Vagina (tissue), 2 donors: ENCODE measurements at places on chromosomes 16 and 17.

DNA sequence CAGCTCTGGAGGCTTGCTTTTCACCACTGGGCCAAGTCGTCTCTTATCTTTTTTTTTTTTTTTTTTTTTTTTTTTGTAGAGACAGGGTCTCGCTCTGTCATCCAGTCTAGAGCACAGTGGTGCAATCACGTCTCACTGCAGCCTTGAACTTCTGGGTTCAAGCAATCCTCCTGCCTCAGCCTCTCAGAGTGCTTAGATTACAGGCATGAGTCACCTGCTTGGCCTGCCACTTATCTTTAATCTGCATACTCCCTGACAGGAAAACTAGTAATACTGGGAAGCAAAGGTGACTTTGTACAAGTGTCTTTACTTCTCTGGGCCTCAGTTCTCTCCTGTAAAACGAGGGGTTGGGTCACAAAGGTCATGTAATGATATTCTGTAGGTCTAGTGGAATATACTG, 15.0 kb downstream of the NTN1 start:
- no peaks in the 10 kb centered on the region for H3K4me1 ChIP-seq
- no peaks in the 10 kb centered on the region for H3K36me3 ChIP-seq
- DNase-seq: peak; percentile 6
- no peaks in the 10 kb centered on the region for H3K27me3 ChIP-seq
- no peak overlapping the region for H3K27ac ChIP-seq

DNA sequence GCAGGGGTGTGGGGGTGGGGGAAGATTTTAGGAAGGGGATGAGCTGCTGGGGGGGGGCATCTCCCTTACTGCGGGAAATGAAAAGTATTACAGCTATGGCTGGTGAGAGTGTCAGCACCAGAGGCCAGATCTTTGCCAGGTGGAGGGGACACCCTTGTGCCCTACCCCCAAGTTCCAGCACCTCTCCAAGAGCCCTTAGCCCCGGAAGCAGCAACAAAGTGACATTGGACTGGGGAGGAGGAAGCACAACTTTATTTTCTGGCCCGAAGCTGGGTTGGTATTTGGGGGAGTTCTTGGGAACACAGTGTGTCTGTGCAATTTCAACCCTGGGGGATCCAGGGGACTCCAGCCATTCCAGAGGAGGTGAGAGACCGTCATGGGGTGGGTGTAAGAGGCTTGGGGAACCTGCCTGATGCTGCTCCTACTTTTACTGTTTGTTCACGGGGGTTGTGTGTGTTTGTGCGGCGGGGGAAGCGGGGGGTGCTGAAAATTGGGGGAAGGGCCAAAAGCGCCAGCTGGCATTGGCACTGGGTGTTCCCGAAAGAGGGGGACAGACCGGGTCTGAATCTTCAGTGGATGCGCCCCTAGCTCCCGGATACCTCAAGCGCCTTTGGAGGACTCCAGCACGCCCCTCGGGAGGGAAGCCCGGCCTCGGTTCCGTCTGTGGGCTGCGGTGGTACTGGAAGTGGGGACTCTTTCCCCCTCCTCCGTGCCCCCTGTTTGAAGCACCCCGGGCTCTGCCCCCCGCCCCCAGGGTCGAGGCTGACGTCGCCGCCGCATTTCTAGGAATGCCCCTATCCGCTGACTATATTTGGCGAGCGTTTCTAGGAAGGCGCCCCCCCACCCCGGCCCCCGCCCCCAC, 230.3 kb downstream of the MRTFB start:
- no peak for DNase-seq
- H3K27me3 ChIP-seq: no peaks in the 10 kb centered on the region
- peaks cover 34% of the 10 kb centered on the region for H3K4me1 ChIP-seq
- peak overlapping the region; percentile 99 for H3K4me3 ChIP-seq

GRCh38 chr17:68087851-68088250, 52.3 kb downstream of the KPNA2 start:
- H3K4me1 ChIP-seq: peaks cover 4% of the 10 kb centered on the region
- no peak overlapping the region for H3K27ac ChIP-seq
- no peaks in the 10 kb centered on the region for H3K36me3 ChIP-seq
- no peaks in the 10 kb centered on the region for H3K27me3 ChIP-seq

DNA sequence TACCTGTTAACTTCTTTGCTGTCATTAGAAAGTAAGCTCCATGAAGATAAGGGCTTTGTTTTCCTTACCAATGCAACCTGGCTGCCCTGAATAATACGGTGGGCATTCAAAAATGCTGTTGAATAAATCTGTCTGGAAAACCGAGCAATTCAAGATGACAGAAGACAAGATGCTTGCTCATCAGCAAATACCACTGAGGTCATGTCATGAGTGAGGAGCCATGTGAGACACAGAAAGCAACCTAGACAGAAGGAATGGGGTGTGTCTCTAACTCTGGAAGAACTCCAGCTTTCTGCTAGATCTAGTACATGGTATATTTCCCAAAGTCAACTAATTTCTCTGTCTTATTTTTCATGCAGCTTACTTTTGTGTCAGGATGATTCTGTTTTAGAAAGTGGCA, 64.2 kb downstream of the STH start:
- H3K27ac ChIP-seq: no peak overlapping the region
- H3K36me3 ChIP-seq: no peaks in the 10 kb centered on the region
- no peak for DNase-seq
- no peak overlapping the region for H3K4me3 ChIP-seq
